Stimulated activated naive B cell treated with anti-CD40 and anti-IgM and Interleukin-4, amounts not matched to agents 10 μg/mL and 1 μg/mL and 100 μg/mL, for 72 hours (primary cell): ENCODE measurements at places on chromosomes 2 and 18.

DNA sequence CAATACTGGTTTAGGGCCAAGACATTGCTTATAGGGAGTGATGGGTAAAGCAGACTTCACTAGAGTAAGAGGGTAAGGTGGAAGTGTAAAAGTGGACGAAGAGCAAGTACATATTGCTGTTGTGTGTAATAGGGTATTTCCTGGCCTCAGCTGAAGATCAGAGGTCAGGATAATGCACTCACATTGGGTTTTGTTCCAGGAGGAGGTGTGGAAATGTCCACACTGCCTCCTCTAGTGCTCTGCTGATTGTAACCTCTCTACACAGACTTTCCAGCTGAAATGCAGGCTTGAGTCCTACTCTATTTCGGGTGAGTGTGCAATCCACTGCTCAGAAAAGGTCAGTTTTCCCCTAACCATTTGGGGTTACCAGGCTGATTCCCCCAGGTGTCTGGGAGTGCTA is 41.7 kb upstream of the PLA2R1 start:
- no peak overlapping the region for H3K4me3 ChIP-seq
- H3K27me3 ChIP-seq = no peaks in the 10 kb centered on the region
- no peak overlapping the region for H3K27ac ChIP-seq
- peaks cover 8% of the 10 kb centered on the region for H3K4me1 ChIP-seq
- DNase-seq = no peak

- H3K36me3 ChIP-seq = no peaks in the 10 kb centered on the region
- no peak overlapping the region for H3K4me3 ChIP-seq
These were observed 139.0 kb downstream of the CELF4 start for GRCh38 chr18:37426586-37426985.

GRCh38 chr2:50765146-50765545 is 266.8 kb downstream of the NRXN1 start:
- H3K4me1 ChIP-seq = no peaks in the 10 kb centered on the region
- H3K36me3 ChIP-seq = no peaks in the 10 kb centered on the region
- no peaks in the 10 kb centered on the region for H3K27me3 ChIP-seq
- no peak for DNase-seq

- H3K27me3 ChIP-seq = peaks cover 25% of the 10 kb centered on the region
- H3K4me1 ChIP-seq = no peaks in the 10 kb centered on the region
- H3K36me3 ChIP-seq = no peaks in the 10 kb centered on the region
- H3K4me3 ChIP-seq = no peak overlapping the region
These were observed 10.4 kb upstream of the MAP2 start for GRCh38 chr2:209413311-209414014.

- H3K36me3 ChIP-seq = no peaks in the 10 kb centered on the region
- no peak for DNase-seq
- H3K4me1 ChIP-seq = peaks cover 23% of the 10 kb centered on the region
- peak overlapping the region; percentile 90 for H3K4me3 ChIP-seq
- H3K27ac ChIP-seq = peak overlapping the region; percentile 92
These were observed 21.9 kb upstream of the SLC66A3 start for GRCh38 chr2:11133238-11133935.

- H3K27me3 ChIP-seq = peaks cover 14% of the 10 kb centered on the region
- peak overlapping the region; percentile 80 for H3K27ac ChIP-seq
- H3K36me3 ChIP-seq = peaks cover under 1% of the 10 kb centered on the region
- H3K4me1 ChIP-seq = peaks cover 16% of the 10 kb centered on the region
These were observed 101.2 kb downstream of the MCFD2 start for GRCh38 chr2:46814160-46814961.

DNA sequence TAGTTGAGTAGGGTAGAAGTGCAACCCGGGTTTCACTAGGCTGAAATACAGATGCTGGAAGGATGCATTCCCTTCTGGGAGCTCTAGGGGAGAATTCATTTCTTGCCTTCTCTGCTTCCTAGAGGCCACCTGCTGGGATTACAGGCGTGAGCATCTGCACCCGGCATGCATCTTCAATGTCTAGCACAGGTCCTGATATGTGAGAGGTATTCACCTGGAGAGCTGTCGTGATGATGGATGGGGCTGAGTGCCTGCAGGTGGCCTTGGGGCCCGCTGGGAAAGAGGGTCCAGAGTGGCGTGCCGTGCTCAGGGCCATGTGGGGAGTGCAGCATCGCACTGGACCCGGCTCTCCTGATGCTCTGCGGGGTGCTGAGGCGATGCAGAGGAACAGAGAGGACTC is 6.6 kb upstream of the NTSR2 start:
- peaks cover 48% of the 10 kb centered on the region for H3K27me3 ChIP-seq
- no peak for DNase-seq
- no peak overlapping the region for H3K4me3 ChIP-seq
- H3K4me1 ChIP-seq = peaks cover 11% of the 10 kb centered on the region
- no peaks in the 10 kb centered on the region for H3K36me3 ChIP-seq

- H3K27me3 ChIP-seq = peaks cover 13% of the 10 kb centered on the region
- H3K36me3 ChIP-seq = no peaks in the 10 kb centered on the region
- no peak overlapping the region for H3K27ac ChIP-seq
- no peak overlapping the region for H3K4me3 ChIP-seq
These were observed 8.2 kb upstream of the KIAA2012 start for GRCh38 chr2:202064881-202065230.

DNA sequence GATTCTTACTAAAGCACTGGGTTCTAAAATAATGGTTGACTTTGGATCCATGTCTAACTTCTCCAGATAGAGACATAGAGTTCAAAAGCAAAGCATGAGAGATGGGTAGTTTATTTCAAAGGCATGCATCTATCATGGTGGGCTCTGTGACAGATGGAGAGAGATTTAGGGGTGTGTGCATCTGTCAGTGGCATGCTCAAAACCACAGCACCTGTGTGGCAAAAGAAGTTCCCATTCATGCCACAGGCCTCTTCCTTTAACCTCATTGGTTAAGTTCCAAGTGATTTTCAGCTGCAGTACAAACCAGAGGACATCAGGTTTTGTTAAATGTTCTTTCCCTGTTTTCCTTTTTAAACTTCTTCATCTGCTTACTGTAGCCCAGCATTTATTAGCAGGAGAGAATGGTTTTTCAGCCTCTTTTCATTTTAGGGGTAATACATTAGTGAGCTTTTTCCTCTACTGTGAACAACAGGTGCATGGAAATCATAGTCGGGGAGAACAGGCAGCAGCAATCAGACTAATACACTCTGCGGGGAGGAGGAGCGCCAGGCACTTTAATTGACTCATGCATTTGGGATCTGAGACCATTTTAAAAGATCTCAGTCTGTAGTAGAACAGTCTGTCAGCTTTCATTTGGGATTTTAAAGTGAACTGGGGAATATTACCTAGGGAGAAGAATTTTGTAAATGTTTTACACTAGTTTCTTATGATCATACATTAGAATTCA is 52.4 kb upstream of the UPP2 start:
- H3K36me3 ChIP-seq = no peaks in the 10 kb centered on the region
- DNase-seq = no peak
- no peak overlapping the region for H3K27ac ChIP-seq
- no peak overlapping the region for H3K4me3 ChIP-seq
- no peaks in the 10 kb centered on the region for H3K4me1 ChIP-seq
